NCI-H1930 (cell line): ENCODE measurements at places on chromosomes 4 and X.

- no peak for DNase-seq
These were observed 4.1 kb downstream of the MSANTD1 start for GRCh38 chr4:3252831-3253641.

GRCh38 chr4:76341063-76341462, 34.5 kb downstream of the STBD1 start:
- no peak for DNase-seq

- DNase-seq, result no peak
These were observed 19.9 kb downstream of the TMEM164 start for GRCh38 chrX:110022599-110023448.

GRCh38 chrX:12139934-12140611, 1.8 kb downstream of the FRMPD4 start:
- no peak for DNase-seq

DNA sequence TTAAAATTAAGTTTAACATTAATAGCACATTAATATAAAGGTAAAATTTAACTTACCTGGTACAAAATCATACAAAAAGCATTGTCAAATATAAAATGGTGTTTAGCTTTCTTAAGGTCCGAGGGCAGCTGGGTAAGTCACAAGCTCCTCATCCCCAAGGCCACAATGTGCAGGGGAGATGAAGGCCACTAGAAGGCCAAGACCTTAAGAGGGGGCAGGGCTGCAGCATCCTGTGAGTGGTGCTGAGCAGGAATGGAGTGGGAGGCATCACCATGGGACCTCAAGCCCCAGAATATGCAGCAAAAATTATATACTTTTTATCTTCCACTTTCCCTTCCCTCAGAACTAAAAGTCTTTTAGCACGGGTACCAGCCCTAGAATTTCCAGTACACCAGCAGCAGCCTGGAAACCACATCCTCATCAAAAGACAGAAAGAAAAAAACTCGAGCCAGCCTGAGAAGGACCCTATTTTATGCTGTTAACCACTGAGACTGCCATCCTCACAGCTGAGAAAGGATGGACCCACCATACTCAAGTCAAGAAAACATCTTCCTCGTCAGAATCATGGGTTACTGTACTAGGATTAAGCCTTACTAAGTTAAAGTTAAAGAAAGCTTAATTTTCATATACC, 13.0 kb upstream of the RHOXF2 start:
- no peak for DNase-seq

- DNase-seq, result no peak
These were observed 380.6 kb upstream of the MAGEB2 start for GRCh38 chrX:29834764-29835163.

- DNase-seq, result no peak
These were observed 31.6 kb downstream of the IQCM start for GRCh38 chr4:149784018-149784417.
